ENCODE measurements at places on chromosomes 6 and 20.

DNA sequence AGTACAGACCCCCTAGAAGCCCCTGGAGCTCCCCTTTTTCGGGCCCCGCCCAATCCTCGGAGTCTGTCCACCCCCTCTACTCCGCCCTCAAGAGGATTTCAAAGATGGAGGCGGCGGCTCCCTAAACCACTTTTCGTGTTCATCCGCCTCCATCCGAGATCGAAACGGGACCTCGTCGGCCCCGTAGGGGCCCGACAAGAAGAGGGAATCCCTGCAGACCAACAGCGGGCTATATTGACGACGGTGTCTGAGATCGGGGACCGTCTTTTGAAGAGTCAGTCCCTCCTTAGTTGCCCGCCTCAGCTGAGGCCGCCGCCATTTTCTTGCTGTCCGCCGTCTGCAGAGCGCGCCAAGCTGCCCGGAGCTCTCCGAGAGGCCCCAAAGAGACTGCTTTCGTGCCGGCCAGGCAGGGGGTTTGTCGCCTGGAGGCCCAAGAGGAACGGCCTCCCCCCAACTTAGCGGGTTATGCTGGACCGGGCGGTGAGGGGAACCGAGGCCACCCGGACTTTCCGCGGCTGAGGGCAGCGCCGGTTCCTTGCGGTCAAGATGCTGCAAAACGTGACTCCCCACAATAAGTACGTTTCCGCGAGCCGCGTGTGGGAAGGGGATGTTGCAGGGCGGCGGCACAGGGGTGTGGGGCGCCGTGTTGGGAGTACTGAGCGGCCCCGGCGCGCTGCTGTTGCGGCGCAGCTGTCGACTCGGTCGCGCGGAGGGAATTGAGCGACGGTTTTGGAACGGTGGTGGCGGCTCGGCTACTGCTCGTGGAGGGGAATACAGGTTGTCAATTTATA is 4.2 kb downstream of the BRD2 start:
- peak; percentile 66 for DNase-seq

- no peak for DNase-seq
These were observed 610.5 kb downstream of the HTR1B start for GRCh38 chr6:76852776-76853175.

- DNase-seq, result no peak
These were observed 6.4 kb upstream of the TXNDC5 start for GRCh38 chr6:7916959-7917358.

DNA sequence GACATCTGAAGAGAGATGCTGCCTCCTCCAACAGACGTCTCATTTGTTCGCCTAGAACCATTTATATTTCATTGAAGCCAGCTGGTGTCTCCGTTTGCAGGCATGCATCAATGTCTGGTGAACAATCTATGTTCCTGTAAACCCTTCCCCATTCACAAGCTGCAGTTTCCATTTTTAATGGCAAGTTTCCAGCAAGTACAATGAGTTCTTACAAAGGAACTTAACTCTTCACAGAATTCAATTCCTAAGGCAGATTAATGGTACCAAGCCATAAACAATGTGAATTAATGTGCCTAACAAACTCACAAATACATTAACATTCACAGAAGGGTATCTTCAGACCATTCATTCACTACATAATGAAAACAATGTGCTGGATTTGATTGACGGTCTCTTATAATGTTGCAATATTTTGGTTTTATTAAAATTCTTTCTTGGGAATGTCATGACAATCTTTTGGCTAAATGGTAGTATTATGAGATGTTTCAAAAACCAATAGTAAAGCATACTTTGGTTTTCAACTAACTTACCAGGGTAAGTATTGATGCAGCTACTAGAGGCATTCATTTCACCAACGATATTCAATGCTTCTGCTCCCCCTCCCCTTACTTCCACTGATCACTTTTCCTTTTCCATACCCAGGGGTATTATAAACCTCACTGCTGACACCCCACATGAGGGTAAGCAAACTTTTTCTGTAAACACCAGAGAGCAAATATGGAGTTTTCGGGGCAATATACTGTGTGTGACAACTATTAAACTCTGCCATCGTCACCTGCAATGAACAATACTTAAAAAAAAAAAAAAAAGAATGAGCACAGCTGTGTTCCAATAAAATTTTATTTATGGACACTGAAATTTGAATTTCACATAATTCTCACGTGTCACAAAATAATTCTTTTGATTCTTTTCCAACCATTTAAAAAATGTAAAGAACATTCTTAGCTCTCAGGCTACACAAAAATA is 4.2 kb downstream of the AKIRIN2 start:
- DNase-seq, result no peak

DNA sequence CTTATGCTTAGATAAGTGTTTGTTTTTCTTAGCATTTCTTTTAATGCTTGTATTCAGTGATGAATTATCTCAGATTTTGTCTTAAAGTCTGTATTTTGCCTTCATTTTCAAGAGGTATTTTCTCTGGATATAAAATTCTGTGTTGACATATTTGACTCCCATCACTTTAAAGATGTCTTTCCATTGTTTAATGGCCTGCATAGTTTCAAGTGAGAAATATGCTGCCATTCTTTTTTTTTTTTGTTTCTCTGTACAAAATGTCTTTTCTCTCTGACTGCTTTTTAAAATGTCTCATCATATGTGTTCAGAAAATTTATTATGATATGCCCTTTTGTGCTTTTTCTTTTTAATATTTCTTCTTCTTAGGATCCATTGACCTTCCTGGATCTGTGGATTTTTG is 578.0 kb upstream of the NOX3 start:
- DNase-seq, result no peak

DNA sequence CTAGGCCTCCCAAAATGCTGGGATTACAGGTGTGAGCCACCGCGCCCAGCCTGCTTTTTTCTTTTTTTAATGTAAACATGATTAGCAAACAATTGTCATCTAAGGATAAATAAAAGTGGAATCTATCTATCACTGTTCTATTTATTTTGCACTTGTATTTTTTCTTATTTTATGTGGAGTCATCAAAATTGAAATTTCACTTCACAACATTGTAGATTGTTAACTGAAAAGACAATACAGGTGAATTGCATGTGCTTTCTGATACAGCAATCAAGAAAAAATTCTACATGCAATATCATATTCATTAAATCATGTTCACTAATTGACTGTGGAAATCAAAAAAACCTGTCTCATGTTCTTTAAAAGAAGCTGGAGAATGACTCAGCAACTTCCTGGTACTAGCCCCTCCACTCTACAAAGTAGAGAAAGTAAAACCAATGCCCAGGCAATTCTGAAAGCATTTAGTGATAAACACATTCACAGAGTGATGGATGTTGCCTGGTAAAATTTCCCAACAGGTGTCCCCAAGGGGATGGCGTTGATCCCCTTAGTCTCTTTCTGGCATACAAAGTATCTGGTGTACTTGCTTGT is 10.7 kb upstream of the RFX6 start:
- DNase-seq, result peak; percentile 39

DNA sequence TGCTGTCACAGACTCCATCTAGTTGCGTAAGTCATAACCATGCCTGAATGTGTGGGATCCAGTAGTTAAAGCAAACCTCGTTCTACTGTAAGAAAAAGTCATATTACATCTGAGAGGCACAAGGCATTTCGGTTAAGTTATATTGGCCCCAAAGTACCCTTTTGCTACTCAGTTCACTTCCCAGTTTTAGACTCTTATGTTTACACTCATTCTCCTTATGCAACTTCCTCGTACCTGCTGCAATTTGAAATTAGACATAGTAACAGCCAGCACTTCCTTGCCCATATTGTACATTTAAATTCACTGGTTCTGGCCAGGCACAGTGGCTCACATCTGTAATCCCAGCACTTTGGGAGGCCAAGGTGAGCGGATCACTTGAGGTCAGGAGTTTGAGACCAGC is 37.0 kb downstream of the PEX7 start:
- no peak for DNase-seq

GRCh38 chr6:48111143-48111506 is at the start of gene PTCHD4:
Gene PTCHD4 (minus strand): TSS chr6:48111197. CDS start chr6:48068957, 42,240 bp downstream.
- DNase-seq, result no peak

DNA sequence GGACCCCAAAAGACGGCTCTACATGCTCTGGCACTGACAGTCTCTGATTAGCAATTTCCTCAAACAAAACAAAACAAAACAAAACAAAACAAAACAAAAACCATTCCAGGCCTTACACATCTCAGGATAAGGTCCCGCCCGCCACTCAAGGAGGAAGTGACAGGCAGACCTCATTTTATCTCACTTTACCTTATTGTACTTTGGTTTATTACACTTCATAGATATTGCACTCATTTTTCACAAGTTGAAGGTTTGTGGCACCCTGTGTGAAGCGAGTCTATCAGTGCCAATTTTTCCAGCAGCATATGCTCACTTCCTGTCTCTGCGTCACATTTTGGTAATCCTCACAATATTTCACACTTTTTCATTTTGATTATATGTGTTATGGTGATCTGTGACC is 15.2 kb downstream of the ZBP1 start:
- DNase-seq, result no peak

DNA sequence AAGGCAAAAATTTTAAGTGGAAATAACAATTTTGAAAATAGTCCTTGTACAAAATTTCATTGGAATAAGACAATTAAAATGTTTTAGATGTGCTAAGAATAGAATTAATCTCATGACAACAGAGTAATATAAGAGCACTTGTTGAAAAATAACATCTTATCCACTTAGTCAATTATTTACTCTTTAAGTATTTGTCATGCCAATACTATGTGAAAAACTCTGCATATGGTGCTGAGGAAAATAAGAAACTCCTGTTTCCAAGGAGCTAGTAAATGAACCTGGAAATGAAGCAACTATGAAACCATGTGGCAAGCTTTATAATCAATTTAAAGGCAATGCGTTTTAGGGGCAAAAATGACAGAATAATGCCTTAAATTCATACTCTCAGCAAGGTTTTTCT is 42.7 kb upstream of the HCRTR2 start:
- DNase-seq, result no peak

- DNase-seq, result no peak
These were observed 44.1 kb upstream of the TSPYL1 start for GRCh38 chr6:116323863-116324262.

- no peak for DNase-seq
These were observed 192.2 kb downstream of the GJA10 start for GRCh38 chr6:90086517-90086916.

DNA sequence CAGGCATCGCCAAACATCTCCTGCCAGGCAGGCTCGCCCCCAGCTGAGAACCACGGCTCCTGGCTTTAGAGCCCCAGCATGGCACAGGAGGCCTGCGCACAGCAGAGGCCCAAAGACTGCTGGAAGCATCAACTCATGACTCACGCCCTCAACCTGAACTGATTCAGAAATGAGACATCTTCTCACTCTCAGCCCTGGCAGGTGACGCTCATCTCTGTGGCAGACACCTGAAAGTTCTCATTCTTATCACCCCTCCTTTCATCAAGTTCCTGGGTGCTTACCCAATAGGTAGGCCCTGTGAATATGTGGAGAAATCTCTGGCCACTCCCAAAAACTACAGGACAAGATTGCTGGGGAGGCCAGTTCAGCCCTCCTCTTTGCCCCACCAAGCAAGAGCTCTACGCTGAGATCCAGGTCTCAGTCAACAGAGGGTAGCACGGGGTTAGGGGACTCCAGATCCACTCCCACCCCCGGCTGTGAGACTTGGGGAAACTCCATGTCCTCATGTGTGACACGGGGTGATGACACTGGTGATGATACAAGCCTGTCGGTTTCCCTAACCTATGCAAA is 11.3 kb downstream of the NFATC2 start:
- peak; percentile 94 for DNase-seq

- DNase-seq, result no peak
These were observed 108.2 kb downstream of the NOL4L start for GRCh38 chr20:32476684-32477593.

DNA sequence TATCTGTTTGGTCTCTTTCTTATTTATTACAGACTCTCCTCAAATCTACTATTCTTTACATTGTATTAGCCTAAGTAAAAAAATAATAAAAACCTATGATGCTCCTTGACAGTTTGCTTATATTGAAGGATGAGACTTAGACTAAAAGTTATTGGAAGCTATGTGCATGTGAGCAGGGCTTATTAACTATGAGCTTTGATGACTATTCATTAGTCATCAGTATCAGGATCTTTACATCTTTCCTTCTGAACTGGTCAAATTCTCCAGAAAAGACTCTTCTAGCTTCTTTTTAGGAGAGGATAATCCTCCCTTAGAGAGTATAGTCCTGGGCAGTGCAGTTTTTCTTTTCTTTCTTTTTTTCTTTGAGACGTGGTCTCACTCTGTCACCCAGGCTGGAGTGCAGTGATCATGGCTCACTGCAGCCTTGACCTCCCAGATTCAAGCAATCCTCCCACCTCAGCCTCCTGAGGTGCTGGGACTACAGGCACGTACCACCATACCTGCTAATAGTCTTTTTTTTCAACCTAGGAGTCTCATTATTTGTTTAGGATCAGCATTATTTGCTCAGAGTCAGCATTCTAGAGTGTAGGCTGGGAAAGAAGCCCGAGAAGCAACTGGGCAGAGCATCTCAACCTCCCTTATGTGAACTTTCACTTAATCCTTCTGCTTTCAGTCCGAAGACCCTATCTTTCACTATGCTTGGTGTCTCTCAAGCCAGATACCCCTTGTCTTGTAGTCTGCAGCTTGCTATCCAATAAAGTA is 37.1 kb upstream of the YWHAB start:
- no peak for DNase-seq

GRCh38 chr20:18436847-18437246 is 30.0 kb downstream of the DZANK1 start:
- DNase-seq, result no peak

- no peak for DNase-seq
These were observed 7.6 kb downstream of the TFAP2C start for GRCh38 chr20:56636716-56637115.

- peak; percentile 14 for DNase-seq
These were observed 649.7 kb upstream of the GJE1 start for GRCh38 chr6:141482796-141483597.

- DNase-seq, result no peak
These were observed 26.4 kb upstream of the SIRPA start for GRCh38 chr20:1868856-1869255.

- DNase-seq, result peak; percentile 45
These were observed 104.9 kb upstream of the NXT1 start for GRCh38 chr20:23245553-23246181.

DNA sequence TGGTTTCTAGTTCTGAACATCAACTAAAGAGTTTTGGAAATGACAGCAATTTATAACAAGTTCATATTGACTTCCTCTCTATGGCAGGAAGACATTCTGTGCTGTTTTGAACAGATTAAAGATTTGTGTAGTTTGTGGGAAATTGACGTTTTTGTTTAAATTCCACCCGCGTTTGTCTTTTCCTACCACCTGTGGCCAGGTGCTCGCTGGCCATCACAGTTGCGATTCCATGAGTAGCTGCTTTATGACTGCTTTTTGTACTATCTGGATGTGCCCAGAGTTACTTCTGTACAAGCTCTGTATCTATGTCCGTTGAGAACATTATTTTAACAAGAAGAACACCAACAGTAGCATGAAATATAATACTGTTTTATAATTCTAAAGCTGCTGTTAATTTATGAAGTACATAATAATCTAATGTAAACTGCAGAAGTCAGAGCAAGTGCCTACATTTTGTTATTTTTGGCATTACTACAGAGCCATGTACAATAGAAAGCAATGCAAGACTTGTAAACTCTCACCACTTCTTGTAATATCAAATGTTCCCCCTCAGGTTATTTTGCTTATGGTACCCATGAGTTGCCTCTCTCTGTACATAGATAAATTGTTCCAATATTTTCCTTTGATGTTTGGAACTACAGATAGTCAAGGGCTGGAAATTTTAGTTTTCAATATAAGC is 33.5 kb downstream of the ZBTB2 start:
- no peak for DNase-seq
